ENCODE measurements at places on chromosomes 3 and 15.

DNA sequence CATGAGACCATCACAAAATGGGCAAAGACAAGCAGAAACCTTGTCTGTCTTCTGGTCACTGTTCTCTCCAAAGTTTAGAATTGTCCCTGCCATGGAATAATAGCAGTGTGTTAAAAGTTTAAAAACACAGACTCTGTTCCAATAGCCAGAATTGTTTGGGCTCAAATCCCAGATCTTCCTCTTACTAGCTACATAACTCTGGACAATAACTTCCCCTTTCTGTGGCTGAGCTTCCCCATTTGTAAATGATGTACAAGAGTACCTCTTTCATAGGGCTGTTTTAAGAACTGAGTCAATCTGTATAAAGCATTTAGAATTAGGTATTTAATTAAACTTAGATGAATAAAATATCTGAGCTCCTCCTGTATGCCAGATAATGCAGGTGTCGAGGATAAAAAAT, 623.0 kb downstream of the NTRK3 start:
- DNase-seq = no peak

DNA sequence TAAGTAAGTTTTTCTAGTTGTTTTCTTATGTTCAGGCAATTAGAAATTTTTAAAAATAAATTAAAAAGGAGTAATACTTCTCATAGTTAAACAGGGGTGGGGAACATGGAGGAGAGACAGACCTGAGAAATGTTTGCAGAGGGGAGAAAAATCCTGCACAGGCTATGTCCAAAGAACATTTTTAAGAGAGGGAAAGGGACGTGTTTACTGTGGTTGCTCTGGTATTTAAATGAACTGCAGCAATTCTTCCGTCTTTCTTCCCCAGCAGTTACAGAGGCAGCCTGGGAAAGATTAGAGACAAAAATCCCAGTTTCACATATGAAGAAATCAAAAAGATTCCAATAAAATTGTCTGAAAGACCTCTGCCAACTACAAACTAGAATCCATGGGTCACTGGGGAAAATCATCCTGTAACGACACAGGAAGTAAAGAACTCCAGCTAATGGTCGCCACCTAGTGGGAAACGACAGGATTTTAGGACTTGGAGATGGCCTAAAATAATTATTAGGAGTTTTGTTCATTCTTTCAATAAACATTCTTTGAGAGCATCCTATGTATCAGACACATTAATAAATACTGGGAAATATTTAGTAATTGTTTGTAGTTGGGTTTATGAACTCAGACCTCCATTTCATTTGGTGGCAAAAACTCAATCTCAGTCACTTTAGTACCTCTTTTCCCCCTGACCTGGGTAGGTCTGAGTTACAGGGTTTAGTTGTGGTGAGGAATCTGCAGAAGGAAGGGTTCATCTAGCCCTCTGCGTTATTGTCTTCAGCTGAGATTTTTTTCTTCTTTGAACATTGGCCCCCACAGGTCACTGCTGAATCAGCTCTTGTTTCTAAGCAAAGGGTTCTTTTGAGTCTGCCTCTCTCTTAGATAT, 69.9 kb upstream of the GOLIM4 start:
- DNase-seq = peak; percentile 29

GRCh38 chr3:43317461-43318316, 31.3 kb downstream of the SNRK start:
- no peak for DNase-seq

DNA sequence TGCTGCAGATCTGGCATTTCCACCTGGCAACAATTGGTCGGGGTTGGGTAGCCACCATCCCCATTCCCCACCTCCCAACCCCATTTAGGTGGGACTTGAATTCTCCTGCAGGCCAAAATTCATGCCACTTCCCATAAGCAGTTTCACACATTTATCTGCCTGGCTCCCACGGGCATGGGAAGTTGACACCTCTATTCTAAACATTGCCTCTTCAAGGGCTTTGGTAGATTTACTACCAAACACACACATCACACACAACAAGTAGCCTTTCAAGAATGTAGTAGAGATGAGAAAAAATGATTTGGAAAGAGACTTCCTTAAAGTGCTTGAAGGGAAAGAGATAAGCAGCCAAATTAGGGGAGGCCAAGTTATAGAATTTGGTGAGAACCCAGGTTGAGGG, 30.9 kb downstream of the ZBTB38 start:
- DNase-seq = no peak

GRCh38 chr15:85763157-85763556, 31.6 kb downstream of the KLHL25 start:
- DNase-seq = no peak

- DNase-seq = no peak
Observed at GRCh38 chr15:81784751-81785150, 261.1 kb downstream of the MEX3B start.

DNA sequence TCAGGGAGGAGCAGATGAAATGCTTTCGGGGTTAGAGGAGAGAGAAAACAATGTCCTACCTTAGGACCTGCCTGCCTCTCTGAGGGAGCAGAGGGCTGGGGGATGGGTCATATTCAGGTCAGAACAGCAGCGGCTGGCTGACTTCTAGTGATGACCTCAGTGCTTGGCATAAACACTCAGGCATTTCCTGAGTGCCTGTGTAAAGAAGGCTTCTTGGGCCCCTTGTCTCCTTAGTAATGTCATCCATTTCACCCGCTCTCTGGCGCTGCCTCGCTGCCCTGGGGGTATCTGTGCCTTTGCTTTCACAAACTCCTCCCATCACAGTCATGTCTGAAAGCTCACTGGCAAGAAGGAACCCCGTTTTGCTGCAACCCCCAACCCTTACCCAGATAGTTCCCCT, 82.9 kb upstream of the GSK3B start:
- DNase-seq = no peak

DNA sequence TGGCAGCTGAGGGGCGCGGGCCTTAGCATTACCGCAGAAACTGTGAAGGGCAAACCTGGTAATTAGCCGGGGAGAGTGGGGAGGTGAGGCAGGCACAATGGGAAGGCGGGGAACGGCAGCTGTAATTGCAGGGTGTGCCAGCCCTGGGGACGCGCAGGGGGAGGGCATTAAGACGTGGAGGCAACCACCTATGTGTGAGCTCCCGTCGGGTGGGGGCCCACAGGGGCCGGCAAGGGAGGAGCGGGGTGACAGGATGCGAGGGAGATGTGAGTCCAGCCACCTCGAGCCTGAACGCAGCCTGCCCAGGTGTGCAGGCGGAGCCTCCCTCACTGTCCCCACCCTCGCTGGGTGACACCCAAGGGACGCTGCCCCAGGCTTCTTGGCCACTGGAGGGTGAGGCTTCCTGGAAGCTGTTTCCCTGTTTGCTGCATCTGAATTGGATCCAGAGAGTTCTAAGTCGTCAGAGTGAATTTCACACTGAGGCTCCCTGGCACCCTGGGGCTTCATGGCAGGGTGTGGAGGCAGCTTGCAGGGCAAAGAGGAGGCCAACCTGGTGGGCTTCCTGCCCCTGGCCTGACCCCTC, 130.6 kb upstream of the MEF2A start:
- no peak for DNase-seq

GRCh38 chr15:90004671-90005070, 3.5 kb downstream of the ZNF710 start:
- peak; percentile 65 for DNase-seq

- DNase-seq = no peak
Observed at GRCh38 chr15:22851513-22851912, 13.0 kb downstream of the NIPA2 start.

DNA sequence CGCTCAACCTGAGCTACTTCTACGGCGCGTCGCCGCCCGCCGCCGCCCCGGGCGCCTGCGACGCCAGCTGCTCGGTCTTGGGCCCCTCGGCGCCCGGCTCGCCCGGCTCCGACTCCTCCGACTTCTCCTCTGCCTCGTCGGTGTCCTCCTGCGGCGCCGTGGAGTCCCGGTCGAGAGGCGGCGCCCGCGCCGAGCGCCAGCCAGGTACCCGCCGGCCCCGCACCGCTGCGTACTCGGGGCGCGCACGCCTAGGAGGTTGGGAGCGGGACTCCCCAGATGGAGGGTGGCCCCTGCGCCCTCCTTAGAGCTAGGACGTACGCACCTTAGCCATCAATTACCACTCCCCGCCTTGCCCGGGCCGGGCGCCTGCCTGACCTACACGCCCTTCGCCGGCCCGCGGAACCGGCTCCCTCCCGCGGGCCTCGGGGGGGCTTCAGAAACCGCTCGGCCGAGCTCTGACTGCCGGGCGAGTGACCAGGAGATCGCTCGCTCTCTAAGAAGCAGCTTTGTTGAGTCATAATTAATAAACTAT, 466 bp downstream of the NFKBIZ start:
- no peak for DNase-seq

- DNase-seq = no peak
Observed at GRCh38 chr15:39131609-39132008, 449.3 kb upstream of the THBS1 start.

DNA sequence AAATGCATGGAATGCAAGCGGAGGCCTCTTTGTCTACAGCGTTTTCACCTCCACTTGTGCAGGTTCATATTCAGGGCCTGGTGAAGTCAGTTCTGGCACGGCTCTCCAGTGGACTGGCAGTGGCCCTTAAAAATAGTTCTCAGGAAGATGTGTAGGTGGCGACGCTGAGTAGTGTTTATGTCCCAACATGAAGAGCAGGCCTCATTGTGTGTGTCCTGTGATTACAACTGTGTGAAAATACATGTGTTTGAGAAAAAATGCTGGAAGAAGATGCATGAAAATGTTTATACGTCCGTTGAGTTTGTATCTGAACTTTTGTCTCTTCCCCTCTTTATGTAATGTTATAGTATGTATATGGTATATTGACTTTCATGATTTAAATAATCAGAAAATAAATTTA, 7.2 kb downstream of the LIPC start:
- DNase-seq = peak; percentile 38

DNA sequence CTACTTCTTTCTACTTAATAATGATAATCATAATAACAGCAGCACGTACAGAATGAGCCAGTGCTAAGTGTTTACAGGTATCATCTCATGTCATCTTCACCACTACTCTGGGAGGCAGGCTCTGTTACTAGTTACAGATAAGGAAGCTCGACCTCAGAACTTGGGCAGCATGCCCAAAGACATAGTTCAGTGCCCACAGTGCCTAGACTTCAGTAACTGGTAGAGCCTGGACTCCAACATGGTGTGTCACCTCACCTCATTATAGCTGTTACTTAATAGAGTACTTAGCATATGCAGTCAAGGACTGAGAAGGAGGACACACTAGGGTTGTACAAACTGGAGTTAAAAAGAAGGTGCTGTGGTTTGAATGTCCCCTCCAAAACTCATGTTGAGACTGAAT, 7.6 kb downstream of the GADL1 start:
- no peak for DNase-seq

GRCh38 chr3:71075494-71075893, 508.0 kb downstream of the FOXP1 start:
- no peak for DNase-seq

GRCh38 chr3:114857299-114857701, 289.8 kb downstream of the ZBTB20 start:
- no peak for DNase-seq

- no peak for DNase-seq
Observed at GRCh38 chr3:120568598-120568997, 27.5 kb upstream of the NDUFB4 start.

- no peak for DNase-seq
Observed at GRCh38 chr3:120182613-120183511, 88.6 kb upstream of the GSK3B start.

DNA sequence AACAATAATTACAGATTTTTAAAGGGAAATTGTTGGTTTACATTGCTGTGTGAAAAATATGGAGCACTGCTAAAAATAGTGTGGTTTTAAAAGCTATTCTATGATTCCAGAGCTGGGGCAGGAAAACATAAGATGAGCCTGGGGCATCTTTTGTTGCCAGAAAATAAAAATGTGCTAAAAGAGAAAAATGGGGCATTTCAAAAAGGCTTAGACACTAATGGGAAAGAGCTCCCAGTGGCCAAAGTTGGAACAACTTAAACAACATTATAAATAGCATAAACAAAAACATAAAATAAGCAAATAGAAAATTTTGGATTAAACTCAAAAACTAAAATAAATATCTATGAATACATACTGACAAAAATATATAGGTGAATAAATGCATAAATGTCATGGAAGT, 478.9 kb downstream of the NLGN1 start:
- DNase-seq = no peak

- no peak for DNase-seq
Observed at GRCh38 chr3:123404391-123404790, 44.5 kb downstream of the ADCY5 start.

GRCh38 chr3:87468938-87469337, 192.6 kb upstream of the POU1F1 start:
- no peak for DNase-seq
